ENCODE measurements at places on chromosomes 12 and 14.

GRCh38 chr12:104519190-104520019, 62.7 kb downstream of the CHST11 start:
- DNase-seq, result peak; percentile 50

DNA sequence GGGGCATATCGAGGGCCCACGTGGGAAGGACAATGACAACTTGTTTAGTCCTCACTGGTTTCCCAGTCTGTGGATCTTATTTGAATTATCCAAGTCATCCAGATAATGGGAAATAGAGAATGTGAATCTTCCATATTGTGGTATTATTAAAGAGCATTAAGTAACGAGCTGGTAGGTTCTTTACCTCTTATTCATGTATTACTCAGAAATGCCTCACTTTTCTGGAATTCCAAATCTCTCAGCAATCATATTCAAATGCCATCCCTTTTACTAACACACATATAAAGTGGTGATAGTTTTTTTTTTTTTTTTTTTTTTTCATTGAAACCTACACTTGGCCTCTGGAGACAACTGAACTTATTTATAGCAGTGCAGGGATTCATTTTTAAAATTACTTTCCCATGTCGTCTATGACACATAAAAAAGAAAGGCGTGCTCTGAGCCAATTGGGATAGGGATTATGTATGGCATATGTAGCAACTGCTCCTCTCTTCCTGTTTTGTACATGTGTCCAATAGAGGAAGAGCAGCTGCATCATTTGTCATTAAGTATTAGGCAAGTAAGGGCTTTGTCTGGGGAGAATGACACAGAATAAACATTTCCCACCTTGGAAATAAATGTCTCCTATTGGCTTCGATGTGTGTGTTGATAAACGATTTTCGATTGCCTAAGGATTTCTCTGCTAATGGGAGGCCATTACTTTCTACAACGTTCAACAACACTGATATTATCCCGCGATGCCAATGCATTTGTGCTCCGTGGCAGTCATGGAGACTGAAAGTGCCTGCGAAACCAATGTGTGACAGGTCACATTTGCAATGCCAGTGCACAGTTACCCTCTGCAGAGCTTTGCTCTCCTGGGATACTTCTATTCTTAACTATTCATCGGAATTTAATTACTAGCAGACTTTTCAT, 78.6 kb upstream of the IFNG-AS1 start:
- peak; percentile 83 for DNase-seq

DNA sequence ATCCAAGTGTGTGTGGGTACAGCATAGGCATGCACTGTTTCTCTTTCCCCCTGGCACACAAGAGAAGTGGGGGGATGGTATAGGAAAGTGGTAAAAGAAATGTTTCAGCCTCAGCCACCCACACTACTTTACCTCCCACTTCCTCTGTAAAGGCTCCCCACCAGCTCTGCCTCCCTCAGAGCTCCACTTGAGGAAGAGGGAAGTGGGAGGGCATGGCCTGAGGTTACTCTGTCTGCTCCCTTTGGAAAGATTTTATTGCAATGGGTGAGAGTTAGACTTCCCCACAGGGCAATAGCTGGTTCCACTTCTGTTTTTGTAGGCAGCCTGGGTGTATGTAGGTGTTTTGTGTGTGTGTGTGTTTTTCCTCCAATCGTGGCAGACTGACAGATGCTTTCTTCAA, 145.3 kb downstream of the SSPN start:
- DNase-seq, result peak; percentile 31

DNA sequence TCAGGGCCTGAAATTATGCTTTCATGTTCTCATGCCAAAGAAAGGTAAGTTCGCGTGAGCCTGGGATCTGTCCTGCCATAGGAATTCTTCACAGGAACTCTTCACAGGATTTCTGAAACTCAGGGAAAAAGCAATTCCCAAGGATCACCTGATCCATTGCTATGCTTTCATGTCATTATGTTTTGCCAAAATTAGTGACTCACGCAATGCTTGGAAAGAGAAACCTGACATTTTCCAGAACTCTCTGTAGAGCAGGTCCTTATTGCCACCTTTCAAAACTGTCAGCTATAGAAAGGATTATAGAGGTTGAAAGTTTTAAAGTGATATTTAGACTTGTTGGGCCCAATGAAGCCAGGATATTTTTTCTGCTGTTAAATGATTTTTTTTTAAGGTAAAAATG, 6.3 kb upstream of the KCNJ8 start:
- no peak for DNase-seq

GRCh38 chr14:28952666-28953065, 186.1 kb downstream of the FOXG1 start:
- no peak for DNase-seq

GRCh38 chr12:95548539-95549391, 2.5 kb downstream of the USP44 start:
- no peak for DNase-seq

GRCh38 chr14:94536836-94537235, 24.4 kb upstream of the SERPINA4 start:
- DNase-seq, result peak; percentile 19

DNA sequence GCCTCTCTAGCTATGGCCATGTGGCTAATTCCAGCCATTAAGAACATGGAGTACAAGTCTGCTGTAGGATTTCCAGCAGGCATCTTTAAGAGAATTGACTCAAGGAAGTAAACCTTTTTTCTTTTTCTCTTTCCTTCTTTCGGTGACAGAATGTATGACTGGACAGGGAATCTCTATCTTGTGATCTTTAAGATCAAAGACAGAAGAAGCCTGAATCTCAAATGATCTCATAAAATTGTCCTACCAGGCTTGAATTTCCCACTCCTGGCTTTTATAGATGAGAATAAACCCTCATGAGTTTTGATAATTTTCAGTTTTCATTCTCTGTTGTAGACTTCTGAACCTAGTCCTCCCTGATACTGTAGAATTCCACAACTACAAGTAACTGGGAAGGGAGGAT, 11.4 kb downstream of the DUSP6 start:
- DNase-seq, result no peak

- no peak for DNase-seq
Measured at GRCh38 chr12:11730299-11731041, 81.0 kb downstream of the ETV6 start.

DNA sequence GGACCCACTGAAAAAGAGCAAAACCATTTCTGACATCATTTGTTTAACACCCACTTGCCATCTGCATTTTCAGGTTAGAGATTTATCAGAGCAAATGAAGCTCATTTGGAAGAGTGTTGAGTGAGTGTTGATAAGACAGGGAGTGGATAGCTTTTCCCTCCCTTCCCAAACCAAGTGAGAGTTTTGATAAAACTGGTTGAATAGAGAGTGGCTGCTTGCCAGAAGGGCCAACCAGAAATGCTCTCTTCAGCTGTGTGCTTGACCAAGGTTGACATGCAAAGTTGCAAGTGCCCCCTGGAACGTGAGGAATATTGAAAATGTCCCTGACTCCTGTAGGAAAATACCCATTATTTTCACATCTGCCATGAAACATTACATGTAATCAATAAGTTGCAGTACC, 1487.0 kb upstream of the FLRT2 start:
- DNase-seq, result no peak

DNA sequence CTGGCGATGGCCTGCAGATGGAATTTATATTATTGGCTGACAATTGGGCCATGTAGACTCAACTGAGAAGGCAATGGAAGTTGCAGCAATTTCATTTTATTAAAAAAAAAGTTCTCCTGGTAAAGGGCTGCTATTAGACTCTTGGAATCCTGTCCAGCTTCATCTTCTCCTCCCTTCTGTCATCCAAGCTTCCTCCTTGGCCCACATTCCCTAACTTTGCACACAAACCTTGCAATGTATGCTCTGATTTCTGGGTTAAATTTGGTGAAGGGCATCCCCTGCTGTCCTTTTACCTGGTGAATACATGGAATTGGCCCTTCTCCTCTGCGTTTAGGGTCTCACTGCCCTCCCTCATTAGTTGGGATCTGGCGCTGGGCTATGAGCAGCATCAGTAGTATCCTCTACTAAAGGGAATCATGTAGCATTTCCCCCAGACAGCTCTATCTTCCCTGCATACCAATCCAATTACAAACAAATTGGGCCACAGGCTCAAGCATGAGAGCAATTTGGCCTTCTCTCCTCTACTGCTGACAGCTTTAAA, 336.9 kb downstream of the BMP4 start:
- DNase-seq, result no peak

DNA sequence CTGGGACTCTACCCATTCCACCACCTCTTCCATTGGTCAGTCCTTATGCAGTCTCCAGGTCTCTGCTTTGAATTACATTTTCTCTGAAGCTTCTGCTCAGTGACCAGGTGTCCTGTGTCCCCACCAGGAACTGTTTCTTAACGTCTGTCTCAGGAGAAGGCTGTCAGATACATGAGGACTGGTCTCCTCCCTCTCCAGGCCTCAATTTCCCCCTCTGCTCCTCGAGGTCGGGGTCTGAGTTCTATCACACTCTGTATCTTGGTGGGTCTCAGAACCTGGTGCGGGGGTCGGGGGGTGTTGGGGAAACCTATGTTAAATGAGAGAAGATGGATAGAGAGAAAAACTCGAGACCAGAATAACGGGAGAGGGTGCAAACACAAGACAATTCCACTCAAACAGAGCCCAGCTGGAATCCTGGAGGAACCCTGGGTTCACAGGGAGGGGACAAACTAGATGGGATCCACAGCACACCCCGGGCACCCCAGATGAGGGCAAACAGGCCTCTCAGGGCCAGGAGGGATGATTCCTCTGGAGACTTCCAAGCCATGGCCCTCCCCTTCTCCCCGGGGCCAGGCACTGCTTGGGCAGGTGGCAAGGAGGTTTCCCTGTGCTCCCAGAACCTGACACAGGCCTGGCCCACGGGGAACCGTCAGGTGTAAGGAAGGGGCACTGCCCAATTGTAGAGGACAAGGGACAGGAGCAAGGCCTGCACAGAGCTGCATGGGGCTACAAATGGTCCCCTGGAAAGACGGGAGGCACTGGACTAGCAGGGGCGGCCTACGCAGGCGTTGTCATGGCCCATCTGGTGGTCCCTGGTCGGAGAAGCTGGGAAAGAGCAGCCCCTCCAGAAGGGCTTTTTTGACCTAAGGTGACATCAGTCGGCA, 313.2 kb upstream of the DIO3 start:
- no peak for DNase-seq

DNA sequence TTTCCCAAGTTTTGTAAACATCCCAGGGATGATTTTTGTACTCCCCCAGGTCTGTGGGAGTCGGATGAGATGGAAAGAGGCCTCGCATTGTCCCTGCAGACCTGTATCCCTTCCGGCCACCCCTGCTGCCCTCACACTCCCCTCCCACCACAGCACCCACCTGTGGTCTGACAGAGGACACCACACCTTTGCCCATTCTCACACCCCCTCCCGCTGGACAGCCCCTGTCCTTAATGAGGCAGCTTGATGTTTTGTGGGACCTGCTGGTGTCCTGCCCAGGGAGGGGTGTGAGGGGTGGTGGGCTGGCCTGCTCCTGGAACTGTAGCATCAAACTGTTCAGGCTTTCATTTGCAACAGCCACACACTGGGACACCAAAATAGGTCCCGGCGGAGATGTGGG, 71.3 kb downstream of the EID3 start:
- DNase-seq, result no peak

- DNase-seq, result no peak
Measured at GRCh38 chr14:26398616-26399015, 199.2 kb downstream of the NOVA1 start.

DNA sequence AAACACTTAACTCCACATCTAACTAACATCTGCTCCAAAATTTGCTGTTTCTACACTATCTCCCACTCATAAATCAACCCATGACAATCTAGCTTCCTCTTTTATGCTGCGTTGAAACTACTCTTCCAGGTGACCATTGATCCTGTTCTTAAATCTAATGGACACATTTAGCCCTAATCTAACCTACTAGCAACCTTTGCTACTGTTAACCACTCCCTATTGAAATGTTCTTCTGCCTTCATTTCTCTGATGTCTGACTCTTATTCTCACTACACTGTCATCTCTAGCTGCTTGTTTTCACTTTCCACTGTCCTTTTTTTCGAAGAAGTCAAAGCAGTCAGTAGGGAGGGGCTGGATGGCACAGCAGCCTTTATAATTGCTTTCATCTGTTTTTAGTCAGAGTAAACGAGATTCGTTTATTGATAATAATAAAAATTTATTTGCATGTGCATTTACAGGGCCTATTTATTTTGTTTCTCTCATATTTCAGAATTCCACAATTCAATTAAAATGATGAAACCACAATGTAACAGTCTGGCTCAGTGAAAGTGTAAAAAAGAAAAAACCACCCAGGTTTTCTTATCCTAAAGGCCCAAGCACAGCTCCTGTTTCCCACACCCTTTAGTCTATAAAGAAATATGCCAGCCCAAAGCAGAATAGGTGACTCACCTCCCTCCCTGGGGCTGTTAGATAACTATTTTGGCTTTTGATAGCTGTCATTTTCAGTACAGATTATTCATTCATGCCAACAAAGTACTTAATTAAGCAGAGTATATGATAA, 44.9 kb downstream of the ATP2B1 start:
- DNase-seq, result peak; percentile 59

DNA sequence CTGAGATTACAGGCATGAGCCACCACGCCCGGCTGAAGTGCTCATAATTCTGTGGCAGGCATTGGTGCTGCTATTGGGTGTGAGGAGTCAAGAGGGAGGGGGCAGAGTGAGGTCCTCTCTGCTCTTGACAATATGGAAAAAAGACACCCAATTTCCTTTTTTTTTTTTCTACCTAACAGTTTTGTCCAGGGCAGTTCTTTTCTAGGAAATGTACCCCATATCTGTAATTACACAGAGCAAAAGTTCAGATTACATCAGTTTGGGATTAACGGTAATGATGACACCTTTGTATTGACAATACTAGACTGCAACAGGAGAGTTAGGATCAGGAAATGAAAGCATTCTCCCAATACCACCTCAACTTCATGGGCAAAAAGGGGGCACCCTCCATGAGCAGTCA, 36.3 kb downstream of the IGF1 start:
- DNase-seq, result no peak

DNA sequence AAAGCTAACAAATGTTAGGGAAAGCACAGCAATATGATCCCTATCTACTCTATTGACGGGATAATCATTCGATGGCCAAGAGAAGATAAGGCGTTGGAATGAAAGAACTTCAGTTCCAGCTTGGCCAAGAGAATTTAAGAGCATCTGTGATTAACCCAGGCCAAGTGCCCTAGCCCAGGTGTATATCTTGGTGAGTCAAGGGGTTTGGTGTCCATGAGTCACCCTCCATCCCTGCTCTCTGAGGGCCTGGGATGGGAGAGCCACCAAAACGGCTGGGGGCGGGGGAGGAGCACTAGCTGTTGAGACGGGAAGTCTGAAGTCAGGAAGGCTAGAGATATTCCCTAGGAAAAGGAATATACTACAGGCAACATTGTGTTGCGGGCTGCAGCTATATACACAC, 13.0 kb downstream of the TBPL2 start:
- peak; percentile 38 for DNase-seq

GRCh38 chr14:75980856-75981255, 939 bp downstream of the TGFB3 start:
- no peak for DNase-seq

DNA sequence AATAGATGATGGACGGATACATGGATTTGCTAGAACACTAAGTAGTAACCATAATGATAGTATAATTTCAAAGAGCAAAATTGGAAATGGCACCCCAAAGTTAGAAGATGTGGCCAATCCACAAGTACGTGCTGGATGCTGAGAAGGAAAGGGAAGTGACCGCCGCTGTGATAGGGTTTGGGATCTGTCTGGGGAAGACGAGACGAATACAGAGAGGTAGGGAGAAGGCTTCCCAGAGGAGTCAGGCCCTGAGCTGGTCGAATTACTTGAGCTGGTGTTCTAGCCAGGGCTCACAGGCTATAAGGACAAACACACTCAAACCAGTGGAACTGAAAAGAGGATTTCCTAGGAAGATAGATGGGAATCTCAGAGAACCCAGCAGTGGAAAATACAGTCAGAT, 9.4 kb upstream of the ACVR1B start:
- DNase-seq, result no peak
